Hematopoietic multipotent progenitor cell (in vitro differentiated cells): ENCODE measurements at places on chromosomes 11 and 22.

GRCh38 chr11:110493346-110493745 lies 63.6 kb downstream of the FDX1 start:
- DNase-seq, result no peak

DNA sequence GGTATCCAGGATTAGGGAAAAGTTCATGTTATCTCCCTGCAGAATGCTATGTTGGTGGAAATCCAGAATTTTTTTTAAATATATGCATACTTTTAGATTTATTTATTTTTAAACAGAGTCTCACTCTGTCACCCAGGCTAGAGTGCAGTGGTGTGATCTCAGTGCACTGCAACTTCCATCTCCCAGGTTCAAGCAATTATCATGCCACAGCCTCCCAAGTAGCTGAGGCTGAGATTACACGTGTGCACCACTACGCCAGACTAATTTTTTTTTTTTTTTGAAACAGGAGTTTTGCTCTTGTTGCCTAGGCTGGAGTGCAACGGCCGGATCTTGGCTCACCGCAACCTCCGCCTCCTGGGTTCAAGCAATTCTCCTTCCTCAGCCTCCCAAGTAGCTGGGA lies 2.6 kb downstream of the PACSIN2 start:
- no peak for DNase-seq

- no peak for DNase-seq
These were observed 1130.0 kb downstream of the DLG2 start for GRCh38 chr11:84497181-84497580.

DNA sequence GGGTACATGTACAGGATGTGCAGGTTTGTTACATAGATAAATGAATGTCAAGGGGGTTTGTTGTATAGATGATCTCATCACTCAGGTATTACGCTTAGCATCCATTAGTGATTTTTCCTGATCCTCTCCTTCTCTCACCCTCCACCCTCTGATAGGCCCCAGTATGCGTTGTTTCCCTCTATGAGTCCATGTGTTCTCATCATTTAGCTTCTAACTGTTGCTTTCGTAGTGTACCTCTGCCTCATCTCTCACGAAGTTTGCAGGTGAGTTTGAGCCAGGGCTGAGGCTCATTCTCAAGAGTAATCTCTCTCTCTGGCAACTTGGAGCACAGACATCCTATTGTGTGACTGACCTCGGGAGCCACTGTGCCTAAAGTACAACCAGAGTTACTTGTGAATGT lies 4.7 kb upstream of the HBE1 start:
- no peak for DNase-seq

DNA sequence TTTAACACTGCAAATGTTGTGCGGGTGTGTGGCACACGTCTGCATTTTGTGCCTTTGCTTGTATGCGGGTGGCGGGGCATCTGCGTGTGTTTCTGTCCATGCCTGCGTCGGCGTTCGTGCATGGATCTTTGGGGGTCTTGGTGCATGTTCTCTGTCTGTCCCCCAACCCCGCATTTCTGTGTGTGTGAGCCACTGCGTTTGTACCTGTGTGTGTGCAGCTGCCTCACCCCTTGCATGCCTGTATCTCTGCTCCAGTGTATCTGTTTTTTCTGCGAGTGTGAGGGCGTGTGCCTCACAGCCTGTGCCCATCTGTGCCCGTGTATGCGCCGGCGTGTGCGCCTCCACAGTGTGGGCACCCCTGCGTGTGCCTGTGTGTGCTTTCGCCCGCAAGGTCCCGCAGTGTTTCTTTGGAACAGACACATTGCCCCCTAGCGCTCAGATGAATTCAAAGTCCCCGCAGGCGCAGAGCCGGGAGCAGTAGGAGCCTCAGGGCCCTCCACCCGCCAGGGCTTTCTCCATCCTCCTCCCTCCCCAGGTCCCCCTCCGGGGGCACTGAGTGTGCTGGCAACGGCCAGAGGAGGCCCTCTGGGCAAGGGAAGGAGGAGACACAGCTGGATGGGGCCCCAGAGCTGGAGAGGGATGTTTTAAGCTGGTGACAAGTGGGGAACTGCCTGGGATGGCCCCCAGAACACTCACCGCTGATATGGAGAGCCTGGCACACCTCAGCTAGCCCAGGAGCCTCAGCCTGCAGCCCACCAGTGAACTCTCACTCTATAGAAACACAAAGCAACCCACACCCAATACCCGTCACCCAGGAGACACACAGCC lies 3.1 kb upstream of the MN1 start:
- peak; percentile 86 for DNase-seq

DNA sequence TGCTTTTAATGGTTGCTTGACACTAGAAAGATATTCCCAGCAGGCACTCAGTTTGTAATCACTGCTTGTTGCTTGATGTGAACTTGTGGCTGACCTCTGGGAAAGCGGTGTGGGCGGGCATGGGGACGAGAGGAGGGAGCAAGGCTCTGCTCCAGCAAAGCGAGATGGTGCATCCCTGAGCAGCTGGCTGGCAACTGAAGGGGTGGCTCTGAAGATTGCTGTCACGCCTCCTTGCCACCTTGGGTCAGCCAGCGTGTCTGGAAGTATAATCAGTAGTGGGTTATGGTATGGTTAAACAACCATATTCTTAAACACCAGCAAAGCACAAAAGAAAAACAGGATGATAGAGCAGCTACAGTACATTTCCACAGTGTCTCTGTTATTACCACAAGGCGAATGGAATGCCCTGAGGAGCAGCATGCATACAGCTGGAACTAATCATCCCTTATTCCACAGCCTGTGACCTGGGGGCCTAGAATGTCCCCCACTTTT lies 124.5 kb downstream of the TRIM44 start:
- DNase-seq, result no peak

- no peak for DNase-seq
These were observed 5.7 kb downstream of the C11orf54 start for GRCh38 chr11:93747122-93747521.

DNA sequence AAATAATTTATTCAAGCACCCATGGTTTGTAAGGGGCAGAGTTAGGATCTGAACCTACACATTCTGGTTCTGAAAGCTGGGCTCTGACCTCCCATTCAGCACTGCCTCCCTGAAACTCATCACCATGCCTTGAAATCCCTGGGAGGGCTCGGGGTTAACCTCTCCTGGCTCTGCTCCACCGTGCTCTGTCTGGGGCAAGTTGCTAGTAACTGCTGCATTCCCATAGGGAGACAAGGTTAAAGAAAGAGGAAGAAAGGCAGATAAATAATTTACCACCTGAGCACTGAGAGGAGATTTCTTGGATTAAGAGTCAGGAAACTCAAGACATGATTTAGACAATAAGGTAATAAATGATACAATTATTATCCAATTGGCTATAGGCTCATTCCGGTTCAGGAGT lies 199.3 kb downstream of the KIF18A start:
- no peak for DNase-seq

DNA sequence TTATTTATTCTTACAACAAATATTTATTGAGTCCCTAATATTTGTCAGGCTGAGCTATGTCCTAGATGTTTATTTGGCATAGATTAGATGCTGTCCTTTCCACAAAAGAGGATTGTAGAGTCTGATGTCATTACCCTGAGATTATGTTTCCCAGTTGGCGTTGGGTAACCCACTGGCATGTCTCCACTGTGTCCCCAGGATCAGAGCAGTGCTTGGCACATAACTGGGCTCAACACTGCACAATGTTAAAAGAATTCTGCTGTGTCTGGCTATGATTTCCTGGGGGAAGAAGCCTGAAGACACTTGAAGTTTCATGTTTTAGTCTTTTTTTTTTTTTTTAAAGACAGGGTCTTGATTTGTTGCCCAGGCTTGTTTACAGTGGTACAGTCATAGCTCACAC lies 4.0 kb downstream of the RCN1 start:
- no peak for DNase-seq

GRCh38 chr11:77322506-77322905 lies 21.0 kb upstream of the GDPD4 start:
- no peak for DNase-seq

GRCh38 chr22:43142880-43143562 lies at the start of gene MCAT:
TSS of gene MCAT (minus strand) at chr22:43143398. CDS start at chr22:43143348, 50 bp downstream.
- DNase-seq, result peak; percentile 58

DNA sequence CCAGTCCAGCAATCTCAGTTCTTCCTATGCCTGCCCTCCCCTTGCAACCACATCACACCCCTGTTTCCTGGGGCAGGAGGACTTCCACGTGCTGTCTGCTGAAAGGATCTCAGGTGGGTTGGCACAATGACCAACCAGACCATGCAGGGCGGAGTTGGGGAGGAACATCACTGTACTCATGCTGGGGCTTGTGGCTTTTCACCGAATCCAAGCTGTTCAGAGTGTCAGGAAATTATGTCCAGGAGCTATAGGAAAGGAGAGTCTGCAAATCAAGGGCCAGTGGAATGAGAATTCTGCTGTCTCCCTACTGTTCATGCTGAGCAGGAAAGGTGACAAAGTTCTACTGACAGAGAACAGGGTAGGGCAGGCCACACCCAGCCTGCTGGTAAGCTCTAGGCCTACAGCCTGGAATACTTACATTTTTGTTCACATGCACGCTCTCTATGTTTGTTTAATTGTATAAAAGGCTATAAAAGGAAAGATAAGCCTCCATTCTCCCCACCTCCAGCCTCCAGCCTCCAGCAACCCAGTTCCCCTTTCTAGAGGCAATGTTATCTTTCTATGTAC lies 1.7 kb upstream of the PLAAT2 start:
- DNase-seq, result no peak

DNA sequence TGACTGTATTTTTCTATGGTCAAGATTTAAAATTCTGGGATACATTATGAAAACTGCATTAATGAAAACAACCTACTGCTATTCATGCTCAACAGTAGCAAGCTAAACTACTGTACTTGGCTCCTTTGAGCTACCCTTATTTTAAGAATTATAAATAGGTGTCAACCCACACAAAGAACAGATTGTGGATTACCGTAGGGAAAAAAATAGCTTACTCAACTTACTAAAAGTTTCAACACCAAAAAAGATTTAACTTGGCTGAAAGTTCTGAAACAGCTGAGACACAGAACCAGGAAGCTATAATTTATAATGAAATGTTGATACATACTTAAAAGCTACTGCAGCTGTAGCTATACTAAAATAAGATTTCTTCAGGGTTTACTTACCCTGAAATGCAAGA lies 10.1 kb downstream of the LIN7C start:
- DNase-seq, result no peak

- DNase-seq, result peak; percentile 45
These were observed 13.2 kb downstream of the ZNRF3 start for GRCh38 chr22:28896611-28897010.

DNA sequence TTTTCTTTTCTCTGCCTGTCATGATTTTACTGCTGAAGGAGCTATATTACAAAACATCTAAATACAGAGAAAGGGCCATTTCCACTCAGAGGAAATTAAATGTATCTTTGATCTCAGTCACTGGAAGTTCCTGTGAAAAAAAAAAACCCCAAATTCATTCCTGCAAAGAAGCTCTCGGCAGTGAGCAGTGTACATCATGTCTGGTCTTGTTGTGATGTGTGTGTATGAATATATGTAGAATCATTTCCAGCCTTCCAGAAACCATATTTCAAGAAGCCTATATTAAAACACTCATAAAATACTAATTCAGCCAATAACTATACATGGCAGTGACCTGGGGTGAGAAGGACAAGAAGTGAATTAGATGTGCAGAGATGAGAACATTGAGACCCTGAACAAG lies 393.2 kb upstream of the TENM4 start:
- DNase-seq, result no peak

DNA sequence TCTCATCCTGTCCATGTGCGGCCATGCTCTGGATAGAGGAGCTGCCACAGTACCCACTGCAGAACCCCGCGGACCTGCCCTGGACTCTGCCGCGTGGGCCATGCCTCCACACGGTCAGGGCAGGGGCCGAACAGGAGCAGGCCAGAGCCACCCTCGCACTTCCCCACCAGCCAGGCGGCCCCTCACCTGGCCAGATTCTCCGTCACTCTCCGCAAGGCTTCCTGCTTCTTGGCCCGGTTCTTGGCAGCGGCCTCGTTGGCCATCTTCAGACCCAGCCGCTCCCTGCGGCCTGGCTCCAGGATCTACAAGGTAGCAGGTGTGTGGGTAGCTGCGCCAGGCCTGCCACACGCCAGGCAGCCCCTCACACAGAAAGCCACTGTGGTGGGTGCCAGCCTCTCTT lies 3.8 kb downstream of the TSSK2 start:
- DNase-seq, result no peak

GRCh38 chr11:131240421-131240820 lies 130.0 kb upstream of the NTM start:
- DNase-seq, result no peak

GRCh38 chr11:35036639-35037038 lies 102.3 kb upstream of the CD44 start:
- peak; percentile 33 for DNase-seq

DNA sequence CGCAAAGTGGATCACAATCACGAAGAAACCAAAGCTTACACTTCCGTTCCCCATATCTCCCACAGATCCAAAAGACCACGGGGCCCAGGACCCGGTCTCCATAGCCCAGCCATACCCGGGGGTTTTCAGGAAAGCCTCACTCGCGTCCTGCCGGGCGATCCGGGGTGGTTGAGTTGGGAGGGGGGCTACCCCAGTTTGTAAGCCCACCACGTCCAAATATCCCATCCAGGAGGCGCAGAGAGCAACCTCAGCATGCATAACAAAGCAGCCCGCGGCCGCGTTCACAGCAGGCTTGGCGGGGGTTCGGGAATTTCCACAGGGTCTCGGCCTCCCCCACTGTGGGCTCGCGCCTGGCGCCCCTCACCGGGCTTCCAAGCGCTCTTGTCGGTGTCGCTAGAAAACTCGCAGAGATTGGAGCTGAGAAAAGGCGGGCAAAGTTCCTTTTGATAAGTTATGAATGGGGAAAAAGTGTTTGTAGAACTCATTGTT lies 9.5 kb downstream of the SDF2L1 start:
- DNase-seq, result no peak
